ENCODE measurements at places on chromosomes 3 and 15.
A peak's percentile ranks its signal among the peaks of the same experiment; 100 is the strongest.

DNA sequence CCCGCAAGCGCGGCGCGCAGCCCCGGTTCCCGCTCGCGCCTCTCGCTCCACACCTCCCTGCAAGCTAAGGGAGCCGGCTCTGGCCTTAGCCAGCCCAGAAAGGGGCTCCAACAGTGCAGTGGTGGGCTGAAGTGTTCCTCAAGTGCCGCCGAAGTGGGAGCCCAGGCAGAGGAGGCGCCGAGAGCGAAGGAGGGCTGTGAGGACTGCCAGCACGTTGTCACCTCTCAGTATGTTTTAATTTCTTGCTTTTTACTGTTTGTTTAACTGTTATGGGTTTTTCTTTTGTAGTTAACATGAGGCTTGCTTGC is 1525.7 kb downstream of the SI start:
- no peak for DNase-seq

GRCh38 chr3:68876112-68876713 is 56.1 kb downstream of the TAFA4 start:
- peak; percentile 55 for DNase-seq

GRCh38 chr3:76502076-76502475 is 537.8 kb upstream of the ROBO2 start:
- DNase-seq = no peak

- DNase-seq = no peak
Measured at GRCh38 chr3:185758912-185759311, 65.9 kb downstream of the IGF2BP2 start.

GRCh38 chr15:55606214-55606613 is 18.1 kb upstream of the PYGO1 start:
- no peak for DNase-seq

DNA sequence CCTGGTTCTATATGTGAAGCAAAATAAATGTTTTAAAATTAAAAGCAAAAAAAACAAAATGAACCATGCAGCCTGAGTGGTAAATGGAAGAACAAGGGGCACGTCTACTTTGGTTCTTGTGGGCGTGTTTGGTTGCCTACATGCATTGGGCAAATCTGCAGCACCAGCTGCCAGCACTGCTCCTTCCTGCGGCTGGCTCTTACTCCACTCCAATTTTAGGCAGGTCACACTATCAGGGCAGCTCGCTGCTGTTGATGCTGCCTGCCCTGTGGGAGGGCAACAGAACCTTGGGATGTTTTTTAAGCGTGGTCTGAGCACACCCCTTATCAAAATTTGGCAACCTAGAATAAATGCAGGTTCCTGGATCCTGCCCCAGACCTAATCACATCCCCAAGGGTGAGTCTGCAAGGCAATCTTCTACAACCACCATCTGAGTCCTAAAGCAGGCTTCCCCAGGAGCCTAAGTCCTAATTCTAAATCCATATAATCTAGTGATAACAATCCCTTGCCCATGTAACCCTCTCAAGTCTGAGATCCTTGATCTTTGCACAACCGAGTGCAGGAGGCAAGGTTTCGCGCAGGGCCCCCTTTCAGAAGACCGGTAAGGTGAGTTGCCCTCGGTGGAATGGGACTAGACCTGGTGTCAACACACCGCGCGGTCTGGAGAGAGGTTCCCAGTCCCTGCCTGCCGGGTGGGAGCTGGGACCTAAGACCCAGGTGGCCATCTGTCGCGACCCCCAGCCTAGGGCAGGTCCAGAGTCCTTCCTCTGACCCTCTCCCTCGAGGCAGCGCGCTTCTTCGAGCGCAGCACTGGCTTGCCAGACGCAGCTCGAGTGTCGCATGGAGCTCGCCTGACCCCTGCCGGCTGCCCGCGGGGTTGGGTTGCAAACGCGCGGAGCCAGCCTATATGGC is 15.9 kb downstream of the IVD start:
- peak; percentile 93 for DNase-seq

- DNase-seq = peak; percentile 47
Measured at GRCh38 chr3:69791106-69791505, 51.8 kb downstream of the MITF start.

GRCh38 chr15:101135532-101136166 is 116.2 kb downstream of the CHSY1 start:
- DNase-seq = no peak

DNA sequence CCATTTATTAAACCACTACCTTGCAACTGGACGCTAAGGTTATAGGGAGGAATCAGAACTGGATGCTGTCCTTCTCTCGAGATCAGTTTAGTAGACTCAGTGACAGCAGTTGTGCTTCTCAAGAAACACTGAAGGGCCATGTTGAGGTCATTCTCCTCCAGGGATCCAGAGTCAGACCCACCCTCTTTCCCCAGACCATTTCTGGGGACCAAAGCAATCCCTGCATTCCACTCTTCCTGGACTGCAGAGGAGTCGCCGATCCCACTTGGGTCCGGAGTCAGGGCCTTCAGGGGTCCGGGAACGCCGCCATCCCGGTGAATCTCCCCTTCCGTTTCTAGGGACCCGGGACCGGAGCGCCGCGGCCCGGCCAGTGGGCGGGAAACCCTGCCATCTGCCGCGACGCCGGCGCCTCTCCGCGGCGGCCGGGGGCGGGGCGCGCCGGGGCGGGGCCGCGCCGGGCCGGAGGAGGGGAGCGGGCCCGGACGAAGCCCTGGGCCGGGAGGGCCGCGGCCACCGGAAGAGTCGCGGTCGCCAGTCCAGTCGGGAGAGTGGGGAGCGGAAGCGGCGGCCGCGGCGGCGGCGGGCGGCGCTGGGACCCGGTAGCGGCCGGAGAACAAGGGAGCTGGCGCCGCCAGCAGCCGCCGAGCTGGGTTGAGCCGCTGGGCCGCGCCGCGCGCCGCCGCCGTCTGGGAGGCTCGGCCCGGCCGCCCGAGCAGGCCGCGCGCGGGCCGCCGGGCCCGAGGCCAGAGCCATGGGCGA is at the start of gene DVL3:
DVL3 (plus strand) TSS at position 493 of the 759 bp plus-strand sequence; CDS start at position 752, 259 bp downstream.
- peak; percentile 94 for DNase-seq

GRCh38 chr3:184645336-184645735 is 66.5 kb downstream of the MAGEF1 start:
- no peak for DNase-seq

GRCh38 chr3:189457201-189457607 is 174.0 kb upstream of the TP63 start:
- DNase-seq = no peak

- DNase-seq = no peak
Measured at GRCh38 chr3:10772271-10773161, 43.5 kb upstream of the SLC6A11 start.

GRCh38 chr3:115113367-115113766 is 33.7 kb downstream of the ZBTB20 start:
- DNase-seq = peak; percentile 49

DNA sequence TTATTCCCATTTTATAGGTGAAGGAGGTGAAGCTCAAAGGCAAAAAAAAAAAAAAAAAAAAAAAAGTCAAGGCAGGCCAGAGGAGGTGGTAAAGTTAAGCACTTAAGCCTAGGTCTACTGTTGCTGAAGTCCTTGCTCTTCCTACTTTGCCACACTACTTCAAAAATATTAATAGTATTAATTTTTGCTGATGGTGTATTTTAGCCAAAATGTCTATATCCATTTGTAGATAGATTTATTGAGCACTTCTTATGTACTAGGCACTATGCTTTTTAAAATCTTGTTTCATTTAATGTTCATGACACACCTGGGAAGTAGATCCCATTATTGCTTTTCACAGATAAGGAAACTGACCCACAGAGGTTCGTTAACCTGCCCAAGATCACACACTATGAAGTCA is 247.1 kb upstream of the P2RY1 start:
- no peak for DNase-seq

GRCh38 chr3:150469931-150470740 is 62.0 kb downstream of the TSC22D2 start:
- DNase-seq = no peak

DNA sequence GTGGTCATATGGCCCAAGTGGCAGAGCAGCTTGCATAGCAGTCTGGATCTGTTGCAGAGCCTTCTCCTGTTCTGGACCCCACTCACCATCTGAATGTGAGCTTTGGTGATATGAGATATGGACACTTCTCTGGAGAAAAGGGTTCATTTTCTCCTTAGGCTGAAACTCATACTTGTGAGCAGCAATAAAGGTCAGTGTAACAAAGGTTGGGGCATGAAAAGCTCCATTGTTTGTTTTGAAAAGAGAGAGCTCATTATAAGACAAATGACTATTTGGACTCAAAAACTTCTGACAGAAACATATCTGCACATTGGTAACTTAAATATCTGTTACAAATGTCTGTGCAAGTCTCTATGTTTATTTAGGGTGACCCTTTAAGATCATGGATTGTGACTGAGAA is 517.3 kb downstream of the MFSD1 start:
- DNase-seq = no peak

GRCh38 chr15:89998923-89999675 is 2.0 kb upstream of the ZNF710 start:
- DNase-seq = no peak

- DNase-seq = no peak
Measured at GRCh38 chr3:161403251-161403650, 31.9 kb upstream of the SPTSSB start.

DNA sequence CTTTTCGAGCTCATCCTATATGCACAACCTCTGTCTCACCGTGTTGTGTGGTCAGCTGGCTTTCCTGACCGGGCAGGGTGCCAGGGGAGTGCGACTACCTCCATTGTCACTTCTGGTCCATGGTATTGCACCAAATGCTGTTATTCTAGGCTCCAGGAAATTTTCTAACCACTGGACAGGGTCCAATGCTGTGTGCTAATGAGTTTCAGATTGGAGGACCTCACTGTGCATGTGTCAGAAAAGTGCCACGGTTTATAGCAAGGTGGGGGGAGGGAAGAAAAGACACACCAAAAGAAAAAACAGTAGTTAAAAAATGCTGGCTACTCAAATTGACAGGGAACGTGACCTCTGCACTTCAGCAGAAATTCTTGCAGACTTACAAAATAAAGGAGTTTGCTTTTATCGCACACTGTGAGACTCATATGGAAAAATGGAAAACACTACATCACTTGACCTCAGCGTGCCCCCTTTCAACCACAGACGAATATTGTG is 480.1 kb downstream of the FOXP1 start:
- DNase-seq = peak; percentile 44

GRCh38 chr15:94080989-94081605 is 150.3 kb upstream of the MCTP2 start:
- DNase-seq = no peak

DNA sequence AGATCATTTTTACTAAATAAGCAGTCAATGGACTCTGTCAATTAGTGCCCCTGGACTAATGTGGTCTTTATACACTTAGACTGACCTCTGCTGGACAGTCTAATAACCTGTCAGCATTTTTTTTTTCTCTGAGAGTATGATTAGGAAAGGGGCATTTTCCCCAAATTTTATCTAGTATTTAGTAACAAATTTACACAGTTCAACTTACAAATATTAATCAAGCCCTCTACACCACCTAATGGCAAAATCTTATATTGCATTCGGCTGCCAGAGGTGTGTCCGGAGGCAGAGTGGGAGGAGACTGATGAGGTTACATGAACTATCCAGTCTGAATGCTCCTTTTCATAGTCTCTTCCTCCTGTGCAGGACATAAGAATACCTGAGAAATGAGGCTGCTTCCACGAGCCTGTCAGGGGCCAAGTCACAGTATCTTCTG is 36.0 kb upstream of the COLQ start:
- peak; percentile 72 for DNase-seq

DNA sequence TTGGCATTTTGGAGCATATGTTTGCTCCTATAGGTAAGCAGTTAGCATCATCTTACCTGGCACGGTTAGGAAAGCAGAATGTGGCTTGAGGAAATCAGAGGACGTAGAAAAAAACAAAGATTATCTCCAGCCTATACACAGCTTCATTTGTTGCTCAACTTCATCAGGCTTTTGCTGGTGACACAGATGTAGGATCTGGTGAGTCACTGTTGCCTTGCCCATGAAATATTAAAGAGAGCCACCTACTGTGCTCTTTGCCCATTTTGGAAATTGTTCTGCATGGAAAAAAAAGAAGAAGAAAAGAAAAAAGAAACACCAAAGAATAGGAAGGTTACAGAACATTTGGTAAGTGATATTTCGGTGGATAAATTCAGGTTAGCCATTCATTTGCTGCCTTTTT is 3.8 kb downstream of the IL1RAP start:
- peak; percentile 55 for DNase-seq

DNA sequence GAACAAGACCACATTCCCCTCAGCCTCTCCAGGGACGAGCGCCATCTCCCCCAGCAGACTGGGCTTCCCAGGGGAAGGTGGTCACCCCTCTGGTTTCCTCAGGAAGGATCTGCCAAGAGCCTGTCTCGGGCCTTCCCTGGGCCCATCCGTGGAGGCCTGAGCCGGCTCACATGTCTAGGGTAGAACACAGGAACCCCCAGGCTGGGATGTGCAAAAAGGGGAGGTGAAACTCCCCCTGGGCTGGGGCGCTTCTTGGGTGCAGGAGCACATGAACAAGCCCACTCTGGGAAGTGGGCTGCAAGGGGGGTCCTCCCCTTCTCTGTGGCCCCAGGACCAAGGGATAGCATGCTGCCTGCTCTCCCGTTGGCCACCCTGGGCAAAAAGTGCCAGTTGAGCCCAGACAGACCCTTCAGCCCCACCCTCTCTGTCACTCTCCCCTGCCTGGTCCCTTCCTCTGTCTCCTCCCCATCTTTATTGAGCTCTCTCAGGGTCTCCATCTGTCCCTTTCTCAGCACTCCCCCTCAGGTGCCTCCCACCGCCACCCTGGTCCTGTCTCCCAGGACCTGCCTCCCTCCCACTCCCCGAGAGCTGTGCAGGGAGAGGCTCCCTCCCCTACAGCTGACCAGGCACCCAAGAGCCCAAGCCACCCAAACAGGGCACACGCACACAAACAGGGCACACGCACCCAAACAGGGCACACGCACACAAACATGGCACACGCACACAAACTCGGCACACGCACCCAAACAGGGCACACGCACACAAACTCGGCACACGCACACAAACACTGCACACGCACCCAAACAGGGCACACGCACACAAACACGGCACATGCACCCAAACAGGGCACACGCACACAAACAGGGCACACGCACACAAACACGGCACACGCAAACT is 864 bp downstream of the SEMA3G start:
- DNase-seq = no peak

- DNase-seq = peak; percentile 95
Measured at GRCh38 chr15:82081914-82082762, 36.3 kb upstream of the MEX3B start.

DNA sequence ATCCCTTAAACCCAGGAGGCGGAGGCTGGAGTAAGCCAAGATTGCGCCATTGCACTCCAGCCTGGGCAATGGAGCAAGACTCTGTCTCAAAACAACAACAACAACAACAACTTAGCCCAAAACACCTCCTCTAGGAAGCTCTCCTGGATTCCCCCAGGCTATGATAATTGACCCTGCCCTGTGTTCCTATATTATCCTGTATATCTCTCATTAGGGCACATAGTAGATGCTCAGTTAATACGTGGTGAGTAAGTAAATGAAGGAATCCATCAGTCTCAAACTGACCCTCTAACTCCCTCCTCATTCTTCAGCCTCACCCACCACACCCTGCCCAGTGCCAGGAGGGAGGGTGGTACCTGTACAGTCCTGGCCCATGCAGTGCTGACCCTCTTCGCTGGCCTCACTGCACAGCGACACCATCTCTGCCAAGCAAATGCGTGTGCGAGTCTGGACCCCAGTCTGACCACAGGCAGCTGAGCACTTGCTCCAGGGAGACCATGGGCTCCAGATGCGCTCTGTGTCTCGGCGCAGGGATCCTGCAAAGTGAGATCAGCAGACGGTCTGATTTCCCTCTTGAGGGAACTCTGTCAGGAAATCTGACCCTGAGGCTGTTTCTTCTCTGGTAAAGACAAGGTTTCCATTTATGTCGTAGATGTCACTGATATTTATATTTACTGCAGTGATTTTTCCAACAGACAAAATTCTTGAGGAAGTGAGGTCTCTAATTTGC is 6.2 kb downstream of the CILP start:
- DNase-seq = no peak

GRCh38 chr3:150605998-150606641 is 3.0 kb downstream of the SELENOT start:
- no peak for DNase-seq

Data from AG20443 (cell line).